ENCODE measurements at places on chromosomes 3 and 15. TPM values are rescaled to one million over a fixed set of nuclear protein-coding genes. Genes with fewer than 3 reads are reported as not detected.

The SLC25A36 gene
- total RNA-seq, result 118 TPM

The TSC22D2 gene
- total RNA-seq, result 5.1 TPM

The SPTBN5 gene
- 0.38 TPM for total RNA-seq

The POLQ gene
- 11.3 TPM for total RNA-seq

The CPNE9 gene
- total RNA-seq, result not detected

The EXD1 gene
- total RNA-seq, result not detected

The PIF1 gene
- 6.8 TPM for total RNA-seq

The GOLGA6A gene
- under 0.01 TPM for total RNA-seq

The FETUB gene
- total RNA-seq, result not detected

The PRRT3 gene
- 1.2 TPM for total RNA-seq

The SLC12A1 gene
- under 0.01 TPM for total RNA-seq

The KLHL6 gene
- total RNA-seq, result under 0.01 TPM

The FRMD5 gene
- total RNA-seq, result 14.9 TPM

The SERINC4 gene
- total RNA-seq, result not detected

The ADAMTS17 gene
- 0.28 TPM for total RNA-seq

The FOXB1 gene
- not detected for total RNA-seq

The DGKG gene
- total RNA-seq, result 4.4 TPM

The MRAS gene
- total RNA-seq, result 25.9 TPM

The CRABP1 gene
- not detected for total RNA-seq

The CLDN16 gene
- 0.38 TPM for total RNA-seq

The HRG gene
- total RNA-seq, result not detected

The CNTN3 gene
- total RNA-seq, result 0.96 TPM

The GRM7 gene
- not detected for total RNA-seq

The PPP2R3A gene
- 11.8 TPM for total RNA-seq

The IL20RB gene
- 0.38 TPM for total RNA-seq

The SERF2 gene
- total RNA-seq, result 1,723 TPM

The HDC gene
- not detected for total RNA-seq

The RNU5B-1 gene
- total RNA-seq, result not detected

The EIF5A2 gene
- total RNA-seq, result 17.5 TPM

The TTC21A gene
- 2.8 TPM for total RNA-seq

The SAMD7 gene
- not detected for total RNA-seq

The NUP210 gene
- total RNA-seq, result 0.38 TPM

The LRRC34 gene
- 2.9 TPM for total RNA-seq

The GOLGA6L7 gene
- total RNA-seq, result not detected

The CCR8 gene
- total RNA-seq, result not detected

The SH3GL3 gene
- total RNA-seq, result not detected

The TGM5 gene
- total RNA-seq, result not detected

The MAGEL2 gene
- under 0.01 TPM for total RNA-seq

The BMF gene
- total RNA-seq, result 2.5 TPM

The GUCA1C gene
- total RNA-seq, result not detected

The EHD4 gene
- total RNA-seq, result 22.8 TPM

The LRRC2 gene
- 3.6 TPM for total RNA-seq

The SELENOK gene
- 38.9 TPM for total RNA-seq

The PLA2G4F gene
- not detected for total RNA-seq

The GPR87 gene
- total RNA-seq, result under 0.01 TPM

The FNDC3B gene
- total RNA-seq, result 168 TPM

The OXNAD1 gene
- 11.3 TPM for total RNA-seq

The CAND2 gene
- total RNA-seq, result 4.2 TPM

All from regular cardiac myocyte (primary cell).